ENCODE measurements at places on chromosomes 6 and 20.

- no peak for DNase-seq
These were observed 26.9 kb downstream of the ARMC2 start for GRCh38 chr6:108875161-108875555.

GRCh38 chr20:54525916-54526590 lies 50.7 kb downstream of the DOK5 start:
- no peak for DNase-seq

- no peak for DNase-seq
These were observed 151.4 kb downstream of the ID4 start for GRCh38 chr6:19988555-19988954.

- DNase-seq = no peak
These were observed 990 bp upstream of the TRAF3IP2 start for GRCh38 chr6:111606620-111607115.

GRCh38 chr6:167711768-167712730 lies 114.7 kb upstream of the AFDN start:
- DNase-seq = no peak
